Inflammatory macrophage treated with lipopolysaccharide for 1 hour (primary cell): ENCODE measurements at places on chromosomes 1 and 21.

DNA sequence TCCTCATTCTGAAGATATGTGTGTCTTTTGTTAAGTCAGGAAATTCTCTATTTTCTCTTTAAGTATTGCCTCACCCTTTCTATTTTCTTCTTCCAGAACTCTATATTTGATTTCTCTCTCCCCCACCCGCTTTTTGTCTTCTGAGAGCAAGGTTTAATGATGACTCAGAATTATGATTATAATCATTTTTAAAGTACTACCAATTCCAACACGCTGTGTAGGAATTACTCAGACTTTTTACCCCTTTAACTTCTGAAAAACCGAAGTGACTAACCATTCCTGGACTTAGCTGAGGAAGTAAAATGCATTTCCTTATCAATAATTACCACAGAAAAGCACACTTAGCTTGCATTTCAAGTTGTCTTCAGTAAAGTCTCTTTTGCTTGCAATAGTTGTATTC is 20.8 kb upstream of the SCYL3 start:
- no peak for DNase-seq

GRCh38 chr1:155084722-155085503 is 6.3 kb downstream of the EFNA3 start:
- DNase-seq = peak; percentile 85

GRCh38 chr1:116322752-116323405 is 50.2 kb upstream of the ATP1A1 start:
- no peak for DNase-seq

DNA sequence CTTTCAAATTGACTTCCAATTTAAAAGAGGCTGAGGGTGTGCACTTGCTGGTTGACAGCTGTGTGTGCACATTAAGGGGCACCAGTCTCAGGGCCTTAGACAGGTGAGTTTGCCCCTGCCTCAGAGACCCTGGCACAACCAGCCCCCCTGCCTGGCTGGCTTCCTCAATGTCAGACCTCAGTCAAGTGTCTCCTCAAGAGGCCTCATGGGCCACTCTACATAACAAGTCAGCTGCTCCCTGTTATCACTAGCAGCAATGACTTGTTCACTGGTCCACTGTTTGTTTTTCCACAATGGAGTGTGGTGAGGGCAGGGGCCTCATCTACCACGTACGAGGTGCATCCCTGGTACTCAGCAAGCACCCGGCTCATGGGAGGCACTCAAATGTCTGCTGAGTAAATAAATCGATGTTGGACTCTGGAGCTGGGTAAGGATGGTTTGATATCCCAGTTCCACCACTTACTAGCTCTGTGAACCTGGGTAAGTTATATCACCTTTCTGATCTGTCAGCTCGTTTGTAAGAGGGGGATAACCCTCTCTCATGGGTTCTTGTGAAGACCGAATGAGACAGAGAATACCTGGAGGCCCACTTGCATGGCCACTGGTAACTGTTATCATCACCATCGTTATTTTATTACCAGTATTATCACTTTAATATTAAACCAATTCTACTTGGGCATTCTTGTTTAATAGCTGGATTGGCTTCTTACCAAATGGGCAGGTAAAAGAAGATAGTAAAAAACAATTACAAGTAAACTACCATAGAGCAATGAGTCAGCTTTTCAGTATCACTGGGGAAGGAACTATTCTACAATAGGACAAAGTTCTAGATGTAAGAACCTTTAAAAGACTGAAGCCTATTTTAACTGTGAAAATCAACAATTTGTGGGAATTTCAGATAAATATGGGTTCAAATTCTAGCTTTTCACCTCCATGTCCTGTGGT is 64.6 kb downstream of the SLC66A1 start:
- no peak for DNase-seq

- no peak for DNase-seq
These were observed 21.3 kb downstream of the VN1R5 start for GRCh38 chr1:247277191-247277590.
